NCI-H1930 (cell line): ENCODE measurements at places on chromosomes 3 and 15.

DNA sequence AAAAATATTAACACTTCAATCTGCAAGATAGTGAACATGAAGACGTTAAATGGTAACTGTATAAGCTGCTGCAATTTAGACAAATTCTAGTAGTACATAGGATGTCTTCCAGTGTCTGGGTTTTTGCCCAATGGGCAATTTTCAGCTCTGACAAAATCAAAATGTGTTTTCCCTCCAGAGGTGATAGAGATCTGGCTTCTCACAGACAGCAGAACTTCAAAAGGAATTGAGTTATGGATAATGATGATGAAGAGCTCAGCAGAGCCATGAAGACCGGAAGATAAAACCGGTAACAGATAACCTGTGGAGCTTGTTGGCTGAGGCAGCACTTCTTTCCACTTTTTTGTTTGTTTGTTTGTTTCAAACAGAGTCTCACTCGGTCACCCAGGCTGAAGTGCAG is 89.4 kb upstream of the NTRK3 start:
- no peak for DNase-seq

DNA sequence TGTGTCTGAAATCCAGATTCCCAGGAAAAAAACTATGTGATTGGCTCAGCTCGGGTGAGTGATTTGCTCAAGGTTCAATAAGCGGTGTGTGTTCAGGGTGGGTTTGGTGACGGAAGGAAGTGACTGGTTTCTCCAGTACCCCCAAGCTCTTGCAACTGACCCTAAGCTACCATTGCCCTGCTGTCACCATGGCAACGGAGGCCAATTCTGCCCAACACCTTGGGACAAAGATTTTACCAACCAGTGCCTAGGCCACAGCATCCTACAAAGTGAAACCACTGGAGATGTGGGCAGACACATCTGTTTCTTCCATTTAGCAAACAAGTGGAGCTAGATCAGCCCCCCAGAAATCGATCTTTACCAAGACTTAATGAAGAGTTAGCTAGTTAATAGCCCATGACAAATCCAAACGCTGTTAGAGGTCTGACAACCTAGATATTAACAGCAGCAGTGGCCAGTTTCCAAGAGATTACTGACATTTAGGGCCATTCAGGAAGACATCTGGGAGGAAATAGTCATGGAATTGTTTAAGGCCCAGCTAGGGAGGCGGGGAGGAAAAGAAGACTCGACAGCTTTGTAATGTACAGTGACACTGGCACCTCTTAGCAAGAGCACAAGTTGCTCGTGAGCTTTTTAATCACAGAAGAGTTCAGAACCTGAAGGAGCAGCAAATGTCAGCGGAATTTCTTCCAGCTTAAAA is 195.9 kb downstream of the SLCO3A1 start:
- no peak for DNase-seq

DNA sequence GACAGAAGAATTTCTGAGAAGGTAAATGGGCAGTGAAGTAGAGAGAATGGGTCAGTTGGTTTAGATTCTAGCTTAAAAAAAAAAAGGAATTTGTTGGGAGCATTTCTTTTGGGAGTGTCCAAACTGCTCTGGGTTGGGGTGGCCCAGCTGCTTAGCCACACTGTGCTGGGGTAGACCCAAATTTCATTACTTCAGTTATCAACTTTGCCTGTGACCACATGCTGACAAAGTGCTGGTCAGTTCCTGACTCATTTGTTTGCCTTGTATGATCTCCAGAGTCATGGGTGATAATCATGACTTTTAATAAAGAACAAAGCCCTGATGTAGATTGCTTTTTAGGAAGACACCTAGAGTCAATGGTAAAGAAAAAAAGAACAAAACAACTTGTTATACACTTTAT is 121.5 kb upstream of the FGF7 start:
- no peak for DNase-seq

GRCh38 chr3:39150803-39151631 is 2.4 kb downstream of the CSRNP1 start:
- DNase-seq, result no peak

DNA sequence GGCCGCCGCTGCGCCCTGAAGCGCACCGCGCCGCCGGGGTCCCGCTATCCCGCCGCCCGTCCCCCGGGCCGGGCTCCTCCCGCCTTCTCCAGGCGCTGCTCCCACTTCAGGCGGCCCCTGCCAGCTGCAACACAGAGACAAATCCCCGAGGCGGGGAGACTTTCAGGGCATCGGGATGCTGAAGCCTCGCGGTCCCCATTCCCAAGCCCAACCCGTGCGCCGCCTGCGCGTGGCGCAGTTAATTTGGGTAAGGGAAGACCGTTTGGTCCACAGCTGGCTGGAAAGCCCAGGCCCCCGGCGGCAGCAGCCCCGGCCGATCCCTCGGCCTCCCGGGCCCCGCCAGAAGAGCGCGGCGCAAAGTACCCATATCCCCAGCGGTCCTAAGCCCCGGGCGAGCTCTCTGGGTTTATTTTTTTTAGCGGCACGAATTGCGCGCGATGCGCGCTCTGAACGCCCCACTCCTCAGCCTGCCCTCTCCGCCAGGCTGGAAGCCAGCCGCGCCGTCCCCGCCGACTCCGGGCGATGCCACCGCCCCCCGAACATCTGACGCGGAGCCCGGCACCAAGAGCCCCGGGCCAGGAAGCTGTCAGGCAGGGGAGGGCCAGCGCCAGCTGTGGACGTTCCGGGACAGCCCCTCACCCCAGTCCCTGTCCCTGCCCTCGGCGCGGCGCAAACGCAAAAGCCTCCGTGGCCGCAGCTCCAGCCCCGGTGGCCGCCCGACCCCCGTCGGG is 517 bp downstream of the FBN1 start:
- DNase-seq, result no peak

DNA sequence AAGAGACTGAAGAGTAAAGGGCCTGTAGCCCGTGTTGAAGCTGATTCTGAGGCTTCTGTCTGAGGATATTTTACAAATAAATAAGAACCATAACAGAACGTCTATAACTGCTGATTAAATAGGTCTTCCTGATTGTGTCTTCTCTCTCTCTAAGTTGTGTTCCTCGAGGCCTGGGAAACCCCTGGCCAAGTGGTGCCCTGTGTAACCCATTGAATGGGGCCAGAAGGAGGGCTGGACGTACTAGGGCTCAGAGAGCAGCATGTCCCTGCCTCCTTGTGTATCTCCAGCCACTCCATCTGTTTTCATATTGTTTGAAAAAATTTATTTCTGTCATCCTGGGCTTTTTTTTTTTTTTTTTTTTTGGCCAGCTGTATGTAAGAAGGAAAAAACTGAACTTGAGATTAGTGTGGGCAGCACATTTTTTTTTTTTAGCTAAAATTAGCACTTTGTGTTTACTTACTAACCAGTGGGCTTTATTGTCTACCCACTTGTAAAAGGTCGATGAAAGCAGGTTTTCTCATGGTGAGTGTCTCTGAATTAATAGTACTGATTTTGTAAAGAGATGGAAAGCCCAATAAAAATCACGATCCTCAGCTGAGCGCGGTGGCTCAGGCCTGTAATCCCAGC is 10.7 kb downstream of the DHX30 start:
- DNase-seq, result no peak

DNA sequence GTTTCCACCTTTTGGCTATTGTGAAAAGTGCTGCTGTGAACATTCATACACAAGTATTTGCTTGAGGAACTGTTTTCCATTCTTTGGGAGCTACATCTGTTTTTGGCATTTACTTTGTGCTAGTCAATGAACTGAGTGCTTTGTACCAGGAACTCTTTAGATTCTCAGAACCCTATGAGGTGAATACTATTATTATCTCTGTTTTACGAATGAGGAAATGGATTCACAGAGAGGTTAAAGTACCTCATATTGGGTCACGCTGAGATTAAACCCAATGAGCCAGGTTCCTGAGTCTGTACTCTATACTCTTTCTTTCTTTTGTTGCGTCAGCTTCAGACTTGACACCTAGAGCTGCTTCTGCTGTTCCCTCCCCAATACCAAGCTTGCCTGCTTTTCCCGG is 358.1 kb downstream of the CNTN4 start:
- DNase-seq, result no peak

GRCh38 chr3:58214484-58215316 is 3.9 kb upstream of the DNASE1L3 start:
- no peak for DNase-seq

- no peak for DNase-seq
These were observed 61.5 kb downstream of the SLC6A1 start for GRCh38 chr3:11053926-11054503.

DNA sequence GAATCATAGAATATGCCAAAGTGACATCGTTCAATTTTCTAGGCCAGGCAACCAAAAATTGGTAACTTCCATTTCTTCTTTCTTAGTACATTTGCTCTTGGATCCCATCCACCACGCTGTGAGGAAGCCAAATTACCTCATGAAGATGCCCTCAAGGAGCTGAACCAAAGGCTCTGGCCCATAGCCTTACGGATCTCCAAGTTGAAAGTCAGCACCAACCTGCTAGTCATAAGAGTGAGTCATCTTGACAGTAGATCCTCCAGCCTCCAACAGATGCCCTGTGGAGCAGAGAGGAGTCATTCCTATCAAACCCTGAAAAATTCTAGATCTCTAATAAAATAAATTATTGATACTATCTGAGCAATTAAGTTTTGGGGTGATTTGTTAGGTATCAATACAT is 322.5 kb upstream of the COL8A1 start:
- no peak for DNase-seq

GRCh38 chr15:80121546-80121945 is 31.3 kb upstream of the FAH start:
- no peak for DNase-seq

DNA sequence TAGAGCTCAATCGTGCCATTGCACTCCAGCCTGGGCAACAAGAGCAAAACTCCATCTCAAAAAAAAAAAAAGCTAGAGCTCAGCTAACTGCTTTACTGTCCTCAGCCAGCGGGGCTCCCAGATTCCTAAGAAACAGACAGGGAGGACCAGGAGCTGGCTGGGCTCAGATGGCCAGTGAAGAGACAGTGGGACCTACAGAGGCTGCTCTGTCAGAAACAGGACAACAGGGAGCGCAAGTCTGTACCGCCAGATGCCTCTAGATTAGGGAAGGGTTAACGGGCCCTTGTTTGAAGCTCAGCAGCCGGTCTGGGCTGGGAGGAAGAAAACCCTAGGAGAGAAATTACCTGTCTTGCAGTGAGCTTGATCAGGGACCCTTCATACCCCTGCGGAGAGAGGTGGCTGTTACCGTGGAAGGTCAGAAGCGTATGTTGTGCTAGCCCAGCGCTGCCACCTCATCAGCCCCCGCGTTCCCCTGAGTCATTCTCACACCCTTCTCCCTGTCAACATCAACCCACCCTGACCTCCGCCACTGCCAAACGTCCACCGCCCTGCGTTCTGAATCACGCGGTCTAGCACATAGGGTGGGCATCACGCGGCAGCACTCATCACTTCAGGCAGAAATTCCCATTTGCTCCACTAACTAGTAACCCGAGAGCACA is 25.3 kb downstream of the RBPMS2 start:
- no peak for DNase-seq

- no peak for DNase-seq
These were observed 654 bp downstream of the RUBCN start for GRCh38 chr3:197736010-197736490.

GRCh38 chr3:125002414-125003368 is 53.1 kb downstream of the HEG1 start:
- DNase-seq, result no peak

GRCh38 chr15:98484914-98485313 is 163.4 kb upstream of the IGF1R start:
- DNase-seq, result no peak

DNA sequence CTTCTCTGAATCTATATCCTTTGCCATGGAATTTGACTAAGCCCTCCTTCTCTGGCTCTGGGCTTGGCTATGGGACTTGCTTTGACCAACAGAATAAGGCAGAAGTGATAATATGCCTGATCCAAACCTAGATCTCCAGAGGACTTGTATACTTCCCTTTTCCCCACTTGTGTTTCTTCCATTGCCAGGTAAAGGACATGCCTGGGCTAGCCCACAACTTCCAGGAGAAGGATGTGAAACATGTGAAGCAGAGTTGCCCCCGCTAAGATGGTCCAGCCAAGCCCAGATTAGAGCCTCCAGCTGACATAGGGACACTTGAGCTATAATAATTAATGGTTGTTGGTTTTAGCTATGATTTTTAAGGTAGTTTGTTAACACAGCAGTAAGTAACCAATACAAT is 55.1 kb downstream of the FOXB1 start:
- DNase-seq, result no peak

DNA sequence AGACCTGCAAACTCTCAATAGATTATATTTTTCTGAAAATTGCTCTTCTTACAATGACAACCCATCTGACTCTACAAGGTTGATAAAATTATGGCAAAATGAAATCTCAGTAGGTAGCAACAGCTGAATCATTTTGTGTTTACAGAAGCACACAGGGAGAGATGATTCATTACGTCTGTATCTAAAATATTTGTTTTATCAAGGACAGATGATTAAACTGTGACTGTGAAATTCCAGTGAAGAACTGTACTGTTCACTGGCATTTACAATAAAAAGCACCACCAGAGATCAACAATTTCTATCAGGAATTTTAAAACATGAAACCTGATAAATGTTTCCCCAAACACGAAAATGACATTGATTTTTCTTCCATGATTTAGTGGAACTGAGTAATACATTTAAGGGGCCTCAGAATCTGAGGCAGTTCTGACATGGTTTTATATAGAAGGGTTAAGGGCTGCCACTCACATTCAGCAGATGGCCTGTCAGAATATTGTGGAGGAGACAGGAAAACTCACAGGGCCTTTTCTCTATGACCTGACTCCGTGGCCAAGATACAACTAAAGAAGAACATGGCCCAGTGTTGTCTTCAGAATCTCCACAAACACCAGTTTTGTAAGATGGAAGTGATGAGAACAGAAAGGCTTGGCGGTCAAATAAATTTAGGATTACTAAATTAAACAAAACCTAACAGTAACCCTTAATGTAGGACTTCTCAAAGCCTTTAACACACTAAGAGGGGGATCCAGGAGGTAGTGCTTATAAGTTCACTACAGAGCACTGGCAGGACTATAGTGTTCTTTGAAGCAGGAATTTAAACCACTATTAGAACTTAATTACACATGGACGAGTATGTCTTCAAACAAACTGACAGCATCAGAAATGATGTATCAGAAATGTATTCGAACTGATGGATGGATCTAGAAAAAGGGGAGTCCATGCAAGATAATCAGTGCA is 25.9 kb downstream of the RAD18 start:
- no peak for DNase-seq
